ENCODE measurements at places on chromosomes 1 and 21.

DNA sequence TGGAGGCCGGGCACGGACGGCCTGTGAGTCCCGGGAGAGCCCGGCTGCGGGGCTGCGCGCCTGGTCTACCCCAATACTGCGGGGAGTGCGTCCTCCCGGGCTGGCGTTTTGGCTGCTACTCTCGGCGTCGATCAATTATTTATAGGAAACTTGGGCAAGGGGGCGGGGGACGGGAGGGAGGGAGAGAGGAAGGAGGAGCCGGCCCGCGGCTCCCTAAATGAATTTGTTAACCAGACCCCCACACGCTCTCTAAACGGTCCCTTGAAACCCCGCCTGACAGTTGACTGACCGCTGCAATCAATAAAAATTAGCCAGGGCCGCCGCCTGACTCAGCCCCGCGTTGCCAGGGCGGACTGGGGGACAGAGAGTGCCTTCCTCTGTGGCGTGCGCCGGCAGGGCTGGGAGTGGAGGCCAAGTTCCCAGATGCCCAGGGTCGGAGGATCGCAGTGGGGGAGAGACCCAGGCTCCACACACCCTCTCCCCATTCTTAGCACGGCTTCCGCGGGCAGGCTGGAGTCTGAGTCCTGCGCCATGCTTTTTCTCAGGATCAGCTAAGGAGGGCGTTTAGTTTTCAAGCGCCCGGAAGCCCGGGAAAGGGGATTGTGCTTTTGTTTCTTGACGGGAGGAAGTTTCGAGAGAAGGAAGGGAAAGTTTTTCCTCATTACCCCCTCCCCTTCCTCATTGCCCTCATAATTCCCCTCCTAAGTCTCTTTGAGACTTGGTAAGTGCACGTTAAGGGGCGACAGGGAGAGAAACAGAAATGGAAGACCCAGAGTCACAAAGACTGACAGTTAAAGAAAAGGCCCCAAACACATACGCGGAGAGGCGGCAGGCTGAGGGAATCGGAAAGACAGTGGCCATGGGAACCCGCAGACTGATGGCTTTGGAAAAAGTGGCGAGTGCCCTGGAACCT lies 6.2 kb downstream of the PAX7 start:
- no peak for DNase-seq

DNA sequence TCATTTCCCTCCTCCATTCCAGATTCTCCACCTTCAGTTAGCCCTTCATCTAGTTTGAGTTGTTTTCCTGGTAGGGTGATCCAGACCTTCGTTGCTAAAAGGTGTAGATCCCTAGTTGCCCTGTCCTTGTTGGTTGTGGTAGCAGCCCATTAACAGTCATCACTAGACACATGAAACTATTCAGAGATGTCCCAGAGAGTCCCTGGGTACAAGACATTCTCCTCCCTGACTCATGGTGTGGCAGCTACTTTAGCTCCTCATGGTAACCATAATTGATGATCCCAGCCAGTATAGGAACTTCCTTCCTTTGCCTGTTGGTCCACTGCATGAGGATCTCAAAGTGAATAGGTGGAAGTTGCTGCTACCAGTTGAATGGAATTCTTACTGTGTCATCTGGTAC lies 6.0 kb upstream of the SH2D2A start:
- DNase-seq: no peak

DNA sequence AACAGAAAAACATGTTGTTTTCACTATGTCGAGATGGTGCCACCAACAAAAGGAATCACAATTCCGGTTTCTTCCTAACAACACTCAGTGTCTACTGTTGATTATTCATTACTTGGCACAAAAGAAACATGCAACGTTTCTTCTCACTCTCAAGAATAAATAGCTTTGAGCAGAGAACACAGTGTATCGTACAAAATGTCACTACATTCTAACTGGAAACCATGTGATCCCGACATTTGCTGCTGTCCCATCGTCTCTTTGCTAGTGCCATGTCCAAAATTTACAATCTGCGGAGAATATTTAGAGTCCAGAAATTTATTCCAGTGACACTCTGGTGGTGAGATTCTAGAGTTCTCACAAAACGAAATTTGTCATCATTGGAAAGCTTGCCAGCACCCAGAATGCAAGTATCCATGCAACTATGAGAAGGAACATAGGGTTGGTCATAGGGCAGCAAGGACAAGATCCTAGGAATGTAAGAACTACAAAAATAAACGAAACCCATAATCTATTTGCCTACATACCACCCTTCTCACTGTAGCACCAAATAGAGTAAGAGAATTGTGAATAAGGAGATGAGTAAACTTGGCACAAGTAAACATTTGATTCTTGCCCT lies 505.1 kb downstream of the LTN1 start:
- no peak for DNase-seq

GRCh38 chr1:153688276-153688675 lies 9.8 kb downstream of the NPR1 start:
- no peak for DNase-seq

GRCh38 chr21:45555557-45556301 lies 13.5 kb upstream of the SLC19A1 start:
- DNase-seq: peak; percentile 81

Measured in left forelimb (tissue), 1 donor.